ENCODE measurements at places on chromosomes 7 and 10. TPM values are rescaled to one million over a fixed set of nuclear protein-coding genes. Genes with fewer than 3 reads are reported as not detected.

Gene SORBS1
- 101 TPM for total RNA-seq

Gene ADRB1
- total RNA-seq: 2.0 TPM

Gene FAM171A1
- total RNA-seq: 30.7 TPM

Gene TUBB8
- total RNA-seq: not detected

Gene TNS3
- 7.4 TPM for total RNA-seq

Gene TMEM176A
- total RNA-seq: 0.49 TPM

Gene NEBL
- total RNA-seq: 43.0 TPM

Gene ANKRD2
- total RNA-seq: not detected

Gene TRRAP
- total RNA-seq: 35.9 TPM

Gene DPYSL4
- 39.3 TPM for total RNA-seq

Gene CRTAC1
- 6.6 TPM for total RNA-seq
